Uterus (tissue), 4 donors: ENCODE measurements at places on chromosomes 4 and X. TPM values are rescaled to one million over a fixed set of nuclear protein-coding genes. Genes with fewer than 3 reads are reported as not detected.
A peak's percentile ranks its signal among the peaks of the same experiment; 100 is the strongest.

DNA sequence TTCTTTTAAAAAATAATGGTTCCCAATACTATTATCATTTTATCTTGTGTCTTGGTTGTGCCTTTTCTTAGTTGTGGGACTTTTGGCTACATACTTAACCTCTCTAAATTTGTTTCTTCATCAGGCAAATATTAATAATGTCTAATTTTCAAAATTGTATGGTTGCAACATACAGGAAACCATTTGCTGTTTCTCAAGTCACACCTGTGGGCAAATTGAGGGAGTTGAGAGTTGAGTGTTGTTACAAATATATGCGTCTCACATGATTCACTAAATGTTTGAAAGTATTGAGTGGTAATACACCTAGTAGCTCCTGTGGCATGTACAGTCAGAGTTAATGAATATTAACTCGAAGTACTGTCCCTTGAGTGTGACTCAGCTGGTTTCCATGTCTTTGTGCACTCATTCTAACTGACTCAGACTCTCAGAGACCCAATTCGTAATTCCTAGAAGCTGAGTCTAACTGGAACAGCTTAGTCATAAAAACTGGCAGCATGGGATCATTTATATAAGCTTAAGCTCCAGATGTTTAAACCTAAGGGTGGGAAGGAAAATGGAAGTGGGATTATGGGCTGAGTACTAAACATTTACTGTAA, 802.4 kb downstream of the TRIML1 start:
- H3K4me3 ChIP-seq, result no peak overlapping the region
- no peaks in the 10 kb centered on the region for H3K27me3 ChIP-seq
- no peak for DNase-seq
- no peak overlapping the region for H3K27ac ChIP-seq
- no peaks in the 10 kb centered on the region for H3K4me1 ChIP-seq

- no peak for DNase-seq
- H3K27me3 ChIP-seq, result no peaks in the 10 kb centered on the region
- H3K4me3 ChIP-seq, result no peak overlapping the region
- no peaks in the 10 kb centered on the region for H3K4me1 ChIP-seq
- H3K36me3 ChIP-seq, result no peaks in the 10 kb centered on the region
- no peak overlapping the region for H3K27ac ChIP-seq
These were observed 339.5 kb upstream of the DIPK2B start for GRCh38 chrX:45540181-45540580.

- DNase-seq, result peak; percentile 82
- no peaks in the 10 kb centered on the region for H3K4me1 ChIP-seq
- H3K4me3 ChIP-seq, result peak within 1 kb of the TSS; percentile 42
- H3K36me3 ChIP-seq, result no peaks in the 10 kb centered on the region
- H3K27me3 ChIP-seq, result no peaks in the 10 kb centered on the region
These were observed at the start of gene DOCK11 for GRCh38 chrX:118495061-118495921. Gene DOCK11 (plus strand): TSS chrX:118495815. CDS start chrX:118495972, 157 bp downstream.

DNA sequence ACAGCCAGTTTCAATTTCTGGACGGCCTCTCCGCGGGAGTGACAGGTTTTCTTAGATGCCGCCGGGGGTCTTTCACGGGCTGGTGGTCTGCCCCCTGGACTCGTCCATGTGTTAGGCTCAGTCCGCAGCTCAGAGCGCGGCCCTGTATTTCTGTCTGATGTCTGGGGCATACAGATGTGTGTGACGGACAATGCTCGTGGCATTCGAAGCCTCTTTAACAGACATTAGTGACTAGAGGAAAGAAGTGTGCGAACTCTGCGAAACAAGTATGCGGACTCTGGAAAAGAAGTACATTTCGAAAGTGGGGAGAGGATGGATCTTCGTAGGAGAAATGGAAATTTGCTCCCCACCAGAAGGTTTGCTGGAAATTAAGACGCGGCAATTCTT, 793 bp upstream of the DCUN1D4 start:
- DNase-seq, result peak; percentile 27
- H3K4me3 ChIP-seq, result peak overlapping the region; percentile 98
- peak overlapping the region; percentile 83 for H3K27ac ChIP-seq
- no peaks in the 10 kb centered on the region for H3K36me3 ChIP-seq

DNA sequence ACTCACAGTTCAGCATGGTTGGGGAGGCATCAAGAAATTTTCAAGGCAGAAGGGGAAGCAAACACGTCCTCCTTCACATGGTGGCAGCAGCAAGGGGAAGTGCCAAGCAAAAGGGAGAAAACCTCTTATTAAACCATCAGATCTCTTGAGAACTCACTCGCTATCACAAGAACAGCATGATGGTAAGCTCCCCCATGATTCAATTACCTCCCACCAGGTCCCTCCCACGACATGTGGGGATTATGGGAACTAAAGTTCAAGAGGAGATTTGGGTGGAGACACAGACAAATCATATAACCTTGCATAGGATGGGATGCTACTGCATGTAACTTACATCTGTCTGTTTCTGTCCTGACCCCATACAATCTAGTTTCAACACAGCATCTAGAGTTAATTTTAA, 511.8 kb upstream of the ARX start:
- H3K36me3 ChIP-seq, result no peaks in the 10 kb centered on the region
- H3K4me3 ChIP-seq, result no peak overlapping the region
- H3K27me3 ChIP-seq, result no peaks in the 10 kb centered on the region
- DNase-seq, result no peak
- no peaks in the 10 kb centered on the region for H3K4me1 ChIP-seq
- H3K27ac ChIP-seq, result no peak overlapping the region

DNA sequence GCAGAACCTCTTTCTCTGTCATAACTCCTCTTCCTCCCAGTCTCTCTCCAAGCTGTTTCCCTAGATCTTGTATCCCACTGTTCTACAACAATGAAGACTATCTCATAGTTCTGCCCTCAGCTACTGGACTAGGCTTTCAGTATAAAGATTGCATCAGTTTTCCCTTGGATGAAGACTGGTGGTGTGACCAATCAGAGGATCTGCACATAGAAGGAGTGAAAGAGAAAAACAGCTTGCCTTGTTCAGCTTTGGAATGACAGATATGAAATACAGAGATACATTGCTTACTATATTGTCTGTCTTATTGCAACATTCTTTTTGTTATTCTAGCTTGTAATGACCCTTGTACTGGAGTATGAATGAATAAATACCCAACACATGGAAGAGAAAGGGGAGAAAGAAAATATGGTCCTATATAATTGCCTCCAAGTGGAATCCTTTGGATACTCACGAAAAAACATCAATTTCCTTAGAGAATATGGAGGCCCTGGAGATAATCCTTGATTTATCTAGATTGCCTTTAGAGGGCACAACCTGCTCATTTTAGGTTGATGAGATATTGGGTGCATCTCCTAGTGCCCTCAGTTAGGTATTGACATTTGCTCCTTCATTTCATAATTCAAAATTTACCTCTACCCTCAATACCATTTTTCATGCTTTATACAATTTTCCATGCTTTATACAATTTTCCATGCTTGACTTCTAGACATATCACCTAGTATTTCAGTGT, 395.8 kb downstream of the NAF1 start:
- H3K36me3 ChIP-seq, result no peaks in the 10 kb centered on the region
- DNase-seq, result no peak
- H3K27me3 ChIP-seq, result no peaks in the 10 kb centered on the region
- H3K27ac ChIP-seq, result no peak overlapping the region
- H3K4me1 ChIP-seq, result no peaks in the 10 kb centered on the region

GRCh38 chr4:7516096-7516772, 81.5 kb upstream of the PSAPL1 start:
- H3K4me3 ChIP-seq, result no peak overlapping the region
- DNase-seq, result peak; percentile 39
- no peaks in the 10 kb centered on the region for H3K27me3 ChIP-seq
- no peak overlapping the region for H3K27ac ChIP-seq
- H3K4me1 ChIP-seq, result no peaks in the 10 kb centered on the region

DNA sequence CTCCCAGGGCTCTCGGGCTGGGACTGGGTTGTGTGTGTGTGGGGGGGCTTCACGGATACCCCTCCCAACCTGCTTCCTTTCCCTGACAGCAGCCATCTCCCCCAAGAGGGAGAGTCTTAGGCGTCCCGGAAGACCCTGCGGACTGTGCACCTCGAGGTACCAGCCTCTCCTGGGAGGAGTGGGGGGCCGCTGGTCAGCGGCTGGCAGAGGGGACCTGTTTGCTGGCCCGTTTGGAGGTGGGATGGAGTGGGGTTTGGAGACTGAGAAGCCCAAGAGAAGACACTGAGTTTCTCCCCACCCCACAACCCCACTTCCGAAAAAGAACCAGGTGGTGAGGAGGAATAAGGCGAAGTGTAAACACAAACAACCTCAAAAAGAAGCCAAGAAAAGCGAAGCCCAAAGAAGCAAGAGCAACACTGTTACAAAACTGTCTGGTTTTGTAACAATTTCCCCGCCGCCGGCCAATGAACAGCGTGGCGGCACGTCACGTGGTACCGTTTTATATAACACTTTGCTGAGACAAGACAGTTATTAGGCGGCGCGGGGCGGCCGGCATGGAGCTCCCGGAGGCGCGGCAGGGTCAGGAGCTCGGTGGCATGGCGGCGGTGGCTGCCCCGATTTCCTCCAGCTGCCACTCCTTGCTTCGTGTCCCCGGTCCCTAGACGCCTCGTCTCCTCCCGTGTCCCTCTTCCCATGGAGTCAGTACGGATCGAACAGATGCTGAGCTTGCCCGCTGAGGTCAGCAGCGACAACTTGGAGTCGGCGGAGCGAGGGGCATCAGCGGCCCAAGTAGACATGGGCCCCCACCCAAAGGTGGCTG, at the start of gene LONRF3:
TSS of gene LONRF3 (plus strand) at position 531 of the 820 bp plus-strand sequence. CDS start at position 694, 163 bp downstream.
- DNase-seq, result peak; percentile 76

DNA sequence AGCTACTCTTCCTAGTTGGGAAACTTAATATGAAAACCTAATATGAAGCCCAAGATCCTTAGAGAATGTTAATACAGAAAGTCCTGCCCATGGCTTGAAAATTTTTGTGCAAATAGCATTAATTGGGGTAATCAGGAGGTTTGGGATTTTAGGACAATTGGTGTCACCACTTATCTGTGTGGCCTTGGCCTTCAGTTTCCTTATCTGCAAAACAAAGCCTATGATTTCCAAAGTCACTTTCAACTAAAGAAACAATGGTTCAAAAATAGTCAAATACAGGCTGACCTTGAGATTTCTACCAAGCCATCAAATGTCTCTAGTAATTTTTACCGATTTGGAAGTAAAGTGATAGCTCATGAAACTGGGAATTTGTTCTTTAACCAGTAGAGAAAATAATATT, 40.2 kb upstream of the FAM9C start:
- H3K4me1 ChIP-seq, result no peaks in the 10 kb centered on the region
- DNase-seq, result no peak
- no peak overlapping the region for H3K27ac ChIP-seq

DNA sequence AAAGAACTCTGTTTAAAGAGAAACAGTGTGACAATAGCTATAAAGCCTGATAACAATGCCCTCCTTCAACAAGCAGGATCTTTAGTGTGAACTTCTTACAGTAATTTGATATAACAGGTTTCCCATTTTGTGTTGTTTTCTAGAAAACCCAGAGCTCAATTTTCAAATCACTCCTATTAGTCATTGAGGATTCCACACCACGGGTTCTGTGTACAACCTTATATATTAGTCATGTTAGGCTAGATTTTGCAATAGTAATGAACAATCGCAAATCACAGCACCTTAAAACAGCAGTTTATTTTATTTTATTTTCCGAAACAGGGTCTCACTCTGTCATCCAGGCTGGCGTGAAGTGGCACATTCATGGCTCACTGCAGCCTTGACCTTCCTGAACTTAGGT, 1020.9 kb upstream of the INTU start:
- no peaks in the 10 kb centered on the region for H3K4me1 ChIP-seq
- no peak overlapping the region for H3K4me3 ChIP-seq
- no peaks in the 10 kb centered on the region for H3K27me3 ChIP-seq
- DNase-seq, result no peak

DNA sequence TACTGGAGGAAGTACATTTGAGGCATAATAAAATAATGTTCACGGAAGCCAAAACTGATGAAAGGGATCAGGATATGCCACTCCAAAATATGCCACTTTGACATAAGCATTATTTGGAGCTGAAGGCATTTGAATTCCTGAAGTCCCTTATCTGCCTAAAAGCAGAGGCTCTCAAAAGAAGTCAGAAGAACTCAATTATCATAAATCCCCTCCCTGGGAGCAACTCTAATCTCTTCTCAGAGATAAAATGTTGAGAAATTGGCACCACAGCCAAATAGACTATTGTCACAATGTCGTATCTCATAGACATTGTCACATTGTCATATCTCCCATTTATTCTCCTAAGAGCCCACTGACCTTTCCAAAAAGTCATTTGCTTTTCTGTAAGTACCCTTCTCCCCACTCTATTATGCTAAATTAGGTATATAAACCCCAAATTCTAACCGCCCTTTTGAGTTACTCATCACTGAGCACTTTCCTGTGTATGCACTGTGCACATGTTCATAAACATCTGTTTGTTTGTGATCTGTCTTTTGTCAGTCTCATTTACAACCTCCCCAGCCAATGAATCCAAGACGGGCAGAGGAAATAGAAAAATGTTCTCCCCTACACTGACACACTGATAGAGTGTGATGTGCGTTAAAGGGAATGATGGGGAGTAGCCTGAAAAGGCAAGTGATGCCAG, 78.5 kb upstream of the NAF1 start:
- H3K27me3 ChIP-seq, result no peaks in the 10 kb centered on the region
- DNase-seq, result no peak
- no peak overlapping the region for H3K27ac ChIP-seq
- no peak overlapping the region for H3K4me3 ChIP-seq
- no peaks in the 10 kb centered on the region for H3K36me3 ChIP-seq

DNA sequence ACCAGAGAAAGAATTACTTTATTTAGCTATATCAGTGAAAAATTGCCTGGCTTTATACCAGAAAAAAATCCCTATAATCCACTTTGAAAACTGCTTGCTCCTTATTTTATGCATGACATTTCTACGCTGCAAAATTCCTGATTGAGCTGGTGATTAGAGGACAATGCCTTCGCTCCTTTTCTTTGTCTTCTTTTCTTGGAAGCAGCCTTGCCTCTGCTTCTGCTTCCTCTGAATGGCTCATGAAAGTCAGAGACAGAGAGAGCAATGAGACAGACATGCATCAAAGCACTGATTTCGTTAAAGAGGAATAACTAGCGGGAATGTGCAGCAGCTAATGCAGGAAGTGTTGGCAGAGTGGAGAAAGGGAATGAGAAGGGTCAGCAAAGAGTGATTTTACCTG, 294.3 kb upstream of the IGFBP7 start:
- DNase-seq, result no peak
- H3K4me1 ChIP-seq, result no peaks in the 10 kb centered on the region
- H3K27ac ChIP-seq, result no peak overlapping the region
- no peak overlapping the region for H3K4me3 ChIP-seq
- H3K27me3 ChIP-seq, result no peaks in the 10 kb centered on the region

The NPFFR2 gene
- 0.30 TPM for total RNA-seq

The MAOA gene
- 13.2 TPM for total RNA-seq

The ITGB1BP2 gene
- not detected for total RNA-seq

The TMEM271 gene
- not detected for total RNA-seq

The SPIN2B gene
- total RNA-seq, result 12.5 TPM
